ENCODE measurements at places on chromosomes 1 and 21.

- no peak for DNase-seq
These were observed 5.0 kb upstream of the PLCH2 start for GRCh38 chr1:2471159-2471471.

DNA sequence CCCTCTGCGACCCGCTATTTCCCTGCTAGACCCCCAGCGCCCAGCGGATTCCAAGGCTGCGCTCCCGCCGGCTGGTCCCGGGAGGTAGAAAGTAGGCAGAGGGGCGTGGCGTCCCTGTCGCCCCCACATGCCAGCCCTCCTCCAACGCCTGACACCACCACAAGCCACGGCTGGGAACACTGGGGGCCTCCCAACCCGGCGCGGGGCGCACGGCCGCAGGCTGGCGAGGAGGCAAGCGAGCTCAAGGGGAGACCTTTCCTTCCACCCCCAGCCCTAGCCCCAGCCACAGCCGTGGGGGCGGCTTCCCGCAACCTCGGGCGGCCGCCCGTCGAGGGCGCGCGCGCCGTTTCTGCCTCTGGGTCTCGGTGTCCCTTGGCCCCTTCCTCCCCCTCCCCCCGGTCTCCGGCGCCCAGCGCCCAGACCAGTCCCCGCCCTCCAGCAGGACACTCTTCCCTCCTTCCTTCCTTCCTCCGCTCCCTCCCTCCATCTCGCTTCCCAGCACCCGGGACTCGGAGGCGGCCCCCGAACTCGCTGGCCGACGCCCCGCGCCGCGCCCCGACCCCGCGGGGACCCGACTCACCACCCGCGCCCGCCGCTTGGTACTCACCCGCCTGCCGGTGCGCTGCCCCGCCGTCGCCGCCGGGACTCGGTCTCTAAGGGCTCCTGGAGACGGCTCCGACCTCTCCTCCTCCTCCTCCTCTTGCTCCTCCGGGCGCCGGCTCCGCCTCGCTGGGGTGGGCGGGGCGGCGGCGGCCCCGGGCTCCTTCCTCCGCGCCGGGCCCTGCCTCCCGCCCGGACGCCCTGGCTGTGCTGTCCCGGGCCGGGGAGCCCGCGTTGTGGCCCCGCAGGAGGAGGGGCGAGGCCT is at the start of gene GNG12:
TSS of gene GNG12 (minus strand) at position 731 of the 865 bp plus-strand sequence. CDS start 125,781 bp downstream, outside the sequence.
- DNase-seq = no peak

DNA sequence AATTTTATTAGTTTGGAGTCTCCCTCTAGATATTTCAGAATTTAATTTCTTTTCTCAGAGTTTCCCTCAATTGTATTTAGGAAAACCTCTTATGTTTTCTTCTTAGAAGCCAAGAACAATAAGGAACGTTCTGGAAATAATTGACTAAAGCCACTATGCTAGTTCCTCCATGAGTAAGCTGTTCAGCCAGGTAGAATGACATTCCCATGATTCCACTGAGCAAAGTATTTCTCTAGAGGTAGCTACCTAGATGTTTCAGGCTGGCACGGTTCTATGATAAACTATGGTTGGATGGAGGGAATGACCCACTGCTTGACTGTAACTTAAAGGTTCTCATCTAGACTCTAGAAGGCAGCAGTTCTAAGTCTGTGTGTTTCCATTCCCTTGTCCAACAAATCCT is 62.4 kb downstream of the CLDN17 start:
- no peak for DNase-seq

GRCh38 chr1:160154790-160155189 is 3.4 kb downstream of the ATP1A4 start:
- DNase-seq = no peak

Measured in stimulated activated CD8-positive, alpha-beta memory T cell treated with anti-CD3 and anti-CD28 coated beads, Interleukin-7, amount 100 ng/mL, for 24 hours (primary cell).